Activated CD4-positive, alpha-beta T cell treated with anti-CD3 and anti-CD28 coated beads, Interleukin-2, amount 50 U/mL, for 24 hours (primary cell): ENCODE measurements at places on chromosomes 7 and 10.

GRCh38 chr10:101616415-101617101, 28.4 kb downstream of the DPCD start:
- no peak for DNase-seq

DNA sequence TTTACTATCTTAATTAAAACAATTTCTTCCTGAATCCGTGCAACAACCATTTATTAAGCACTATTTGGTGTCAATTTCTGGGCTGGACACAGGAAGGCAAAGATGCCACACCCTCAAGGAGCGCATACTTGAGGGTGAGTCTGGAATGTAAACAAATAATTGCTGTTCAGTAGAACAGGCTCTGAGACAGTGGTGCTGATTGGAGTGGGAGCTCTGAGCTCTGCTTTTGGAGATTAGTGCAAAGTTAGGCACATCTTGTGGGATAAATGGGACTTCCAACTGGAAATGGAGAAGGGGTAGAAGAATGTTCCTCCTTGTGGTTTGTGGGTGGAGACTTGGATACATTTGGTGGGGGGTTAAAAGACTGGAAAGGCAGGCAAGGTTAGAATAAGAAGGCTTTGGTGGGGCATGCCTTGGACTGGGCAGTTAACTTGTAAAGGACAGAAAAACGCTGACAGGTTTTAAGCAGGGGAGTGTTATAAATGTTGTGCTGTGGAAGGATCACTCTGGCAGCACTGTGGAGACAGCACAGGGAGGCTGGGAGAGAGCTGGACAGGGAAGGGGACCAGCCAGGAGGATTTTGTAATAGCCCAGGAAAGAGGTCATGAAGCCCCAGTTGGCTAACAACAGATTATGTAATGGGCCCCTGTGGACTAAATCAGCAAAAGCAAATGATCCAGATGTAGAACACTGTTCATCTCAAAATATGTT, 80.7 kb downstream of the ZNF365 start:
- no peak for DNase-seq

- no peak for DNase-seq
These were observed 180.2 kb downstream of the FRMD4A start for GRCh38 chr10:14150526-14150925.

DNA sequence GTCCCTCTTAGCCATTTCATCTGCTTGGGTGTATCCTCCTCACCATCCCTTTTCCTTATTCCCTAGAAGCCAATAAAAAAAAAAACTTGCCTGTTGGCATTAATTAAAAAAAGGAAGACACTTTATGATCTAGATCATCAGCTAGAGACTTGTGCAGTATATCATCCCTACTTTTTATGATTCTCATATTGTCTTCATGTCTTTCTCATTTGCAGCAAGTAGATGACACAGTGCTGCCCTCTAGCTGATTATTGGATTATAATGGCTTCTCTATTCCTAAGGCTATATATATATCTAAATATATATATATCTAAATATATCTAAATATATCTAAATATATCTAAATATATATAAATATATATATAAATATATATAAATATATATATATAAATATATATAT, 272.4 kb upstream of the LRGUK start:
- DNase-seq, result no peak

DNA sequence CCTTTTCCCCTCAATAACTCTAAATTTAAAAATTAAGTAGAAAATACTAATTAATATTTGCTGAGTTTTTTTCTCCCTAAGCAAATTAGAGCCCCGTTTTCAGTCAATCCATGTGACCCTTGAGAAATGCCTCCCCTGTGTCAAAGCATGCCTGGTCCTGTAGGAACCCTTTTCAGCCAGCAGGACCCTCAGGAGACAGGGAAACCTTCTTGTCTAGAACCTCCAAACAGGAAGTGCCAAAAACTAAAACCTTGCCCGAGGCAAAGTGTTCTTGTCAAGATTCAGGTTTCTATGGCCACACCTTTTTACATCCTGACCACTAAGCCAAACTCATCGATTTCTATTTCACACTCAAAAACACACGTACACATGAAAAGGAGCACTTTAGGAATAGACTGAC, 60.1 kb upstream of the NFE2L3 start:
- no peak for DNase-seq

DNA sequence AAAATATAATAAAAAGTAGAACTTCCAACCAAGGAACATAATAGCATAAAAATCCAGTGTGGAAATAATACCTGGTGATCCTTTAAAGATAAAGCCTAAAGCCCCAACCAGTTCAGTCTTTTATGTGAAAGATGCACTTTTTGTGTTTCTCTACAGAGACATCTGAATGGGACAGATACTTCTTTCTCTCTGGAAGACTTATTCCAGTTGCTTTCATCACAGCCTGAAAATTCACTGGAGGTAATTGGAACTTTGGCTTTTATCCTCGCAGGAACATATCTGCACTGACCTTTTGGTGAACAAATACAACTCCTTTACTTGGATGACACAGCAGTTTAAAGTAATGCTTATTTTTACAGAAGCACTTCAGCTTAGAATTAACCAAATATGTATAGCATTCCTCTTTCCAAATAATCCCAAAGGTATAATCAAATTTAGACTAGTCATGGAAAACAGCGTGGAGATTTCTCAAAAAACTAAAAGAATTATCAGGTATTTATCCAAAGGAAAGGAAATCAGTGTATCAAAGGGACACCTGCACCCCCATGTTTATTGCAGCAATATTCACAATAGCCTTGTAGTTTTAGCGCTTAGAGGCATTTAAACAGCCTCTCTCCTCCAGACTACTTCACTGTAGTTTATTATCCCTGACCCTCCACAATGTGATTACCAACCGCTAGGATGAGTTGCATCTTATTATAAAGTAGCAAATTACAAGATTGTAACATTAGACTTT, 16.8 kb downstream of the HNRNPA2B1 start:
- DNase-seq, result no peak

- no peak for DNase-seq
These were observed 97.2 kb downstream of the PRKCQ start for GRCh38 chr10:6482737-6483357.

DNA sequence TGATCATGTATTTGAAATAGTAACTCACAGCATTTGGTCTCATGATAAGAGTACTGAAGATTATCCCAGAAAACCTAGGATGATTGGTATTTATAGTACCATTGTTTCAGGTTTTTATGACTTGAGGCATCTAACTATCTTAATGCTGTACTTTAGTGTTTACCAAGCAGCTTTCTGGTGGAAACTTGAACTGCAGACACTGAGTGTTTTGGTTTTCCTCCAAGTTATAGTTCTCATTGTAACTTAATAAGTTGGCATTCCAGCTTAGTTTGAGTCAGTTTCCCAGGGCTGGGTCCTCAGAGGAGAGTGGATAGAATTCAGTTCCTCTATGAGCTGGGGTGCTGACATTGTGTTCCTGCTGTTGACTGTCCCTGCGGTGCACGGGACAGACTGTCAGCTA, 50.4 kb downstream of the SEC23IP start:
- no peak for DNase-seq

DNA sequence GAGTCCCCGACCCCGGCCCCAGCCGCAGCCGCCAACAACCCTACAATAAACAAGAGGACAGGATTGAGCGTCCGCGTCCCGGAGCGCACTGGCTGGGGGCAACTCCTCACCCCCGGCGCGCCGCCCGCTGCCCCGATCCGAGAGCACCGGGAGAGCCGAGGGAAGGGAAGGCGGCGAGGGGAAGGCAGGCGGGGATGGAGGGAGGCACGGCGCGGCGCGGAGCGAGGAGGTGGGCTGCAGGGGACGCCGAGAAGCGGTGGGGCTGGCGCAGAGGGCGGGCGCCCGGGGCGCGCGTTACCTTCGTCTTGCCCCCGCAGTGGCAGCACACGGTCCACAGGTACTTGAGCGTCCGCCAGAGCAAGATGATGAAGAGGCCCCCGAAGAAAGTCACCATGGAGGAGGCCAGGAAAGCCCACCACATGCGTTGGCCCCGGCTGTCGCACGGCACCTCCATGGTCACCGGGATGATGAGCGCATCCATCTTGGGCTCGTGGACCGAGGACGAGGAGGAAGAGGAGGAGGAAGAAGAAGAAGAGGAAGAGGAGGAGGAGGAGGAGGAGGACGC, 559 bp downstream of the KCNMA1 start:
- no peak for DNase-seq

DNA sequence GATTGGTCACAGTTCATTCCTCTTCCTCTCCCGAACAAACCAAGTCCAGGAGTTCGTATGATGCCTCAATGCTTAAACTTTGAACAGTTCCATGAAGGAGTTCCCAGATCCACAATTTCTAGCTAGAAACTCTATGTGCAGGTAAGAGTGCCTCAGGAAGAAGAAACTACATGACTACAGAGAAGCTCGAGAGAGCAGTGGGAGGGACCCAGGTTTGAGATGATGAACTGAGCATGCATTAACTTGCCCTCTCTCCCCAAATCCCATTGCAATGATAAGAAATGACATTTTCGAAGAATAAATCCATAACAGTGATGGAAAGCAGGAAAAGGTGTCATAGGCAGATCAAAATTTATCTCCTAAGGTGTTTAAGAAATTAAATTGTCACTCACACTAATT, 140.6 kb upstream of the JCAD start:
- DNase-seq, result no peak

GRCh38 chr7:64706625-64707292, 40.8 kb downstream of the ZNF107 start:
- DNase-seq, result no peak

- DNase-seq, result no peak
These were observed 414.8 kb downstream of the RPS24 start for GRCh38 chr10:78448470-78448869.

DNA sequence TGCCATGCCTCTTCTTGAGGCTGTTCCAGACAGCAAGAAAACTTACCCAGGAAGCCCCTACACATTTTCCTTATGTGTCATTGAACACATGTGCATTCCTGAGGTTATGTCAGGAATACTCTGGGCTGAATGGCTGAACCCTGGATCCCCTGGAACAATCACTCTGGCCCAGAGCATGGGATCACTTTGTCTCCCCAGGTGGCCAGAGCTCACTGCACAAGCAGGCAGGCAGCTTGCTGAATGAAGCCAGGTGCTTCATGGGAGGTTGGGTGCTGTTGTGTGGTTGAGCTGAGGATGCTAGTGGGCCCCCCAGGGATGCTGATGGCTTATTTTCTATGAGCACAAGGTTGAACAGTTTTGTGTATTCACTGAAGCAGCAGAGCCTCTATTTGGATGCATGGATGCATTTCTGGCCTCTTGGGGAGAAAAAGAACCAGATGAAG, 54.7 kb upstream of the NPTX2 start:
- DNase-seq, result no peak

- no peak for DNase-seq
These were observed 84.9 kb upstream of the SEC61G start for GRCh38 chr7:54843841-54844355.

GRCh38 chr10:98971464-98971863, 264.2 kb downstream of the HPSE2 start:
- DNase-seq, result no peak

DNA sequence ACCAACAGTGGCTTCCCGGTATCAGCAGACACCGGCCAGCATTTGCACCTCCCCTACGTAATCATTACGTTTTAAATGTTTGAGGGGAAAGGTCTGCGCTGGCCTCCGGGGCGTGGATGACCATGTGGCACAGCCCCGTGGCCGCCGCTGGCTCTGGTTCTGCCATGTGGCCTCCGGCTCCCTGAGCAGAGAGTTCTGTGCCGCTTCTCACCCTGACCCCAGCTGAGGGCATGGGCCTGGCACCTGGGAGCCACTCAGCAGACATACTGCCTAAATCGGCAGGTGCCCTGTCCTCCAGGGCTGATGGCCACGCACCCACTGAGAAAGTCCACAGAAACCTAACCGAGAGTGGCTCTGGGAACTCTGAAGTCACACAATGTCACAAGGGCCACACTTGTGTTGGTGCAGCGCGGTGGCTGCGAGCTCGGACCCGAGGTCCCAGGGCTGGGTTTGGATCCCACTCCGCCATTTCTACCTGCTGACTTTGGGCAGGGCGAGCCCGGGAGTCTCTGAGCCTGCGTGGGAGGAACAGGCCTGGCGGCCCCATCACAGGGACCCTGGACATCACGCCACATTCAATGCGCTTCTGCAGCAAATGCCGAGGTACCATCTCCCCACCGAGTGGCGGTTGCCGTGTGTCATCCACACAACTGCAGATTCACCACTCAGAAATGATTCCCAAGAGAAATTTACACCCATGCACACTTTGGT, 25.3 kb downstream of the CFAP46 start:
- no peak for DNase-seq

- peak; percentile 13 for DNase-seq
These were observed 18.8 kb downstream of the CDC123 start for GRCh38 chr10:12214763-12215218.

GRCh38 chr7:154375956-154376355, 323.8 kb downstream of the DPP6 start:
- DNase-seq, result no peak

GRCh38 chr10:82811621-82812020, 936.6 kb downstream of the NRG3 start:
- DNase-seq, result no peak

DNA sequence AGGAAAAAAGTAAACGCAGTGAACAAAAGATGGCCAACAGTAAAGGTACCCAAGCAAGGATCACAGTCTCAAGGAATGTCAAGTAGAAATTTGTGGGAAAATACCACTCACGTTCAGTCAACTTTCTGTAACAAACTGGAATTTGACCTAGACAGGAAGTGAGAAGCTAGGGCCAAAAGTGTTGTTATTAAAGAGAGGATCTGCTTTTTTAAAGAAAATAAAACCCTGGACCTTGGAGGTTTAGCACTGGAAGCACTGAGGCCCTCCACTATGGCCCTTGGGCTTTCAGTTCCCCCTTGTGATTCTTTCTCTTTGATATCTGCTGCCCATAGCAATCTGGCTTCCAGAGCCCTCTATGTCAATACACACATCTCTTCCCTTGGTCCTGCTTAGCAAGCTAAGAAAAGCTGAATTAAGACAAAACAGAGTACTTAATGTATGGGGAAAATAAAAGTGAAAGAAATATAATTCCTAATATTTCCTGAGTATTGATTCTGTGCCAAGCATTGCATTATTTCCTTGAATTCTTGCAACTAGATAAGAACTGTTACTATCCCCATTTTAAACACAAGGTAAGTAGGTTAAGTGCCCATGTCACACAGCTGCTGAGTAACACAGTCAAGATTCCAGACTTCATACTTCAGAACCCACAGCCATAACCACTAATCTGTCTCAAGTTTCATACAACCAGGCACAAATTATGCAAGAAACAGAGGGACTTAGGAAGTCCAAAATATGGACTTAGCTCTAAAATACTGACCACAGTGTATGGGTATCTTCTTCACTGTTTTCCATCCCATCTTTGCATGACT, 2.6 kb upstream of the ZNF438 start:
- no peak for DNase-seq
